ENCODE measurements at places on chromosomes 6 and 20. TPM values are rescaled to one million over a fixed set of nuclear protein-coding genes. Genes with fewer than 3 reads are reported as not detected.

GRCh38 chr20:38228436-38228835 lies 32.1 kb downstream of the KIAA1755 start:
- DNase-seq = no peak

DNA sequence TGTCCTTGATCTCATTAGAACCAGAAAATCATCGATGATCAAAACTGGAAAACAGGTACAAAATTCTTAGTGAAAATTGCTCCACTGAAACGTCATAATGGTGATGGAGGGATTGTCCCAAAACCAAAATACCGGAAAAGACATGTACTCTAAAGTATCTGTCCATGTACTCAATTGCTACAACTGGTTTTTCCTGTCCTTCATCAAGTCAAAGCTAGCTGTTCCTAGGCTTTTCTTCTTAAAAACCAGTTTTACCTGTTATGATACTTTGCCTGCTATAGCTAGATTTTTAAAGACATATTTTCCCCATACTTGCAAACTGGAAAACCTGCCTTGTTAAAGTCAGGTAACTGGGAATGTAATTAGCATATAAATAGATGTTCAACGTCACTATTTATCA lies 50.5 kb upstream of the LRRC1 start:
- DNase-seq = no peak

- no peak for DNase-seq
These were observed 10.7 kb upstream of the LAMP5 start for GRCh38 chr20:9503526-9504245.

The SEL1L2 gene
- 0.86 TPM for polyA plus RNA-seq

The SMAP1 gene
- 23.3 TPM for polyA plus RNA-seq
